ENCODE measurements at places on chromosomes 2 and 18.

GRCh38 chr2:215579809-215580208, 143.9 kb upstream of the FN1 start:
- no peak for DNase-seq

DNA sequence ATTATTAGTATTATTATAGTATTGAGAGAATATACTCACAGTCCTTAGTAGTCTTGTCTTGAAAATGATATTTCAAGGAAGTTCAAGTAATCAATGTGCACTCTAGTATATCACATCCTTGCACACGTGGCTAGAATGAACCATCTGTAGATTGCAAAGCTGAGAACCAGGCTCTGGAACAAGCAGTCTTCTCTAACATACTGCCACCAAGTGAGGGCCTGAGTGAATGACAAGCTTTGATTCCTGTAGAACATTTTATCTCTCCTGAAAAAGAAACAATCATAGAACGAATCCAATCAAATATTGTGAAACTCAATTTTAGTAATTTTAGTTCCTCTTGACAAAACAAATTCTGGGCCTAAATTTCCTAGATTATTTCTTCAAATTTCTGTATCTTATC, 55.3 kb upstream of the SULT1C3 start:
- no peak for DNase-seq

DNA sequence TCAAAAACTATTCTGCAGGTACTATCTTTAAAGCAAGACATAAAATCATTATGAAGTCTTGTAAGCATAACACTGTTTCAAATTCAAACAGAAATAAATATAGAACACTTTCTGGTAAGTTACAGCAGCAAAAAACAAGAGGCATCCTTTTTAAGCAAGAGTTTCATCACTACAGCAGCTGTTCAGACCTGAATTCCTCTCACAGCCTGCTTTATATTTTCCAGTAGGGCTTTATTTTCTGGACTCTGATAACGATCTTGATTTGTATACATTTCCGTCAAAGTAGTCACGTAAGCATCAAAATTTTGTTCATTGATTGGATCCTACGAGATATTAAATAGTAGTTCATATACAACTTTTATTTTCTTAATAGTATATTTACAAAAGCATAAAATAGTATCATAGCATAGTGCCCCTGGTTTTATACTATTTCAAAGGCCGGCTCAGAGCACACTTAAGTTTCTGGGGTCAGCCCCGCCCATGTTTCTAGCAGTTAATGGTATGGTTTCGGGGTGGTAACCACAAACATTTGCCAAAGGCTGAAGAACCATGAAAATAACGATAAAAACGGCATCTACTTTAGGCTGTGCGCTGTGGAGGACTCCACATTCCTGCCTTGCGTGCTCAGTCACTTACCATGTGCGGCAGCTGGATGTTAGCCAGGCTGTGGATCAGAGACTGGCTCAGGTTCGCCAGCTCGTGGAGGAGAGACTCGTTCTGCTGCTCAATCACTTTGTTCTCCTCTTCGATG, 47.5 kb upstream of the PXDN start:
- DNase-seq, result no peak

DNA sequence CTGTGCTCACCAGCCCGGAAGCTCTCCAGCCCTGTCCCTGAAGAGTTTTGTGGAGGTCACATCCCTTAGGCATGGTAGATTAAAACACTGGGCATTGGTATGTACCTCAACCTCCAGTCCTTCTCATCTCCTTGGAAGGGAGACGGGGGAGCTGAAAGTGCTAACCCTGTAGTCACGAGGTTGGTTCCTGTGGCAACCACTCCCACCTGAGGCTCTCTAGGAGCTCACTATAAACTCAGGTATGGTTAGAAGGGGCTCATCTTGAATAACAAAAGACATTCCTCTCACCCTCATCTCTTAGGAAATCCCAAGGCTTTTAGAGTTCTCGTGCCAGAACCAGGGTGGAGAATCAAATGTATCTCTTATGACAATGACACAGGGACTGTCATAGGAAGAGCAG, 43.0 kb upstream of the MGAT4A start:
- no peak for DNase-seq

DNA sequence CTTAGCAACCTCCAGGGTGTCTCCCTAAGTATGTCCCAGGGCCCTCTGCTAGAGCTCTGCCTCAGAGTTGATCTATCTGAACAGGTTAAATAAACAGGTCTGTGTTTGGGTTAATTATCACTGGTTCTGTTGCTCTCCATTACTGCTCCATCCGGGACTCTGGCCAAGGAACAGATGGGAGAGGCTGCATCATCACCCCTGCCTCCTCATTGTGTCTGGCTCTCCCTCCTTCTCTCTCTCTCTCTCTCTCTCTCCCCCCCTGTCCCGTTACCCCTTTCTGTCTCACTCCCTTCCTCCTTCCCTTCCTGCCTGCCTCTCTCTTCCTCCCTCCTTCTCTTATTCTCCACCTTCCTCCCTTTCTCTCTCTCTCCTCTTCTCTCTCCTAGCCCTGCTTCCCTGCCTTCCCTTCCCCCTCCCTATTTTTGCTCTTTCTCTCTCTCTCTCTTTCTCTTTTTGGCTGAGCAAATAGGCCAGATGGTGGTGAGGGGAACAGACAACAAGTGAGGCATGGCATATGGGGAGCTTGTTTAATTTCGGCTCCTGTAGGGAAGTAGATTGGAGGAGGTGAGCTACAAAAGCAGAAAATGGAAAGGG, 62.1 kb downstream of the SETBP1 start:
- no peak for DNase-seq

GRCh38 chr2:3639015-3639630, 18.9 kb upstream of the ALLC start:
- DNase-seq, result no peak

DNA sequence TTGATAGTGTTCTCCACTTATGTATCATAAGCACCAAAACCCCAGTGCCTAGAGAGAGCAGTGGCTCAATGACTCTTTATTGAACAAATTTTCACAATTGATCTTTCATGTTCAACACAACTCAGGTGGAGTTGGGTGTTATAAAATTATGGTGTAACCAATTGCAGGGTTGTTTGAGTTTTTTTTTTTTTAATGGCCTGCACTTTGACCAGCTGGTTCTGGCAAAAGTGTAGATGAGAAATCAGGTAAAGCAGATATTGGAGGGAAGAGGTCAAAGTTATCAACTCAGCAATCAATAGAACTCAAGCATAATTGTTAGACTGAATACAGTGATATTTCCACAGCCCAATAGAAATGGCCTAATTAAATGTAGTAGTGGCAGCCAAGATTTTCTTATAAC, 1386.3 kb downstream of the SUCLG1 start:
- DNase-seq, result no peak

DNA sequence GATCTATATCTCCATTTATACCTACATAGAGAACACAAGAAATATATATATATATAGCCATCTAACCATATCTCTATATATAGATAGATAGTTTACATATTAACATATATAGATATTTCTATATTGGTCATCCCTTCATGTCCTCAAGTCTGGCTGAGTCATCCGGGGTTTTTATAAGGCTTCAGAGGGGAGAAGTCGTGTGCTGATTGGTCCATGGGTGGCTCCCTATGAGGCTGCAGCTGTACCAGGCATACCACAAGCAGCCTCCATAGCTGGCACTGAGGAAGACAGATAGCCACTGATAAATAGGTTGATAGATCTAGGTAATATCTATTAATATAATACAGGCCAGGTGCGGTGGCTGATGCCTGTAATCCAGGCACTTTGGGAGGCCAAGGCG, 618.3 kb upstream of the SETBP1 start:
- no peak for DNase-seq

DNA sequence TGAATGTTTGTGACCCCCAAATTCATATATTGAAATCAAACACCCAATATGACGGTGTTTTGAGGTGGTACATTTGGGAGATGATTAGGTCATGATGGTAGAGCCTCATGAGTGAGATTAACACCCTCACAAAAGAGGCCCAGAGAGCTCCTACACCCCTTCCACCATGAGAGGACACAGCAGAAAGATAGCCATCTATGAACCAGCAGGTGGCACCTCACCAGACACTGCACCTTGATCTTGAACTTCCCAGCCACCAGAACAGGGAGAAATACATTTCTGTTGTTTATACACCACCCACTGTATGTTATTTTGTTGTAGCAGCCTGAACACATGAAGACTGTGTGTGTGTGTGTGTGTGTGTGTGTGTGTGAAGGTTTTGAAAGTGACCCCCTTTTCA, 58.1 kb downstream of the ST3GAL5 start:
- peak; percentile 41 for DNase-seq

DNA sequence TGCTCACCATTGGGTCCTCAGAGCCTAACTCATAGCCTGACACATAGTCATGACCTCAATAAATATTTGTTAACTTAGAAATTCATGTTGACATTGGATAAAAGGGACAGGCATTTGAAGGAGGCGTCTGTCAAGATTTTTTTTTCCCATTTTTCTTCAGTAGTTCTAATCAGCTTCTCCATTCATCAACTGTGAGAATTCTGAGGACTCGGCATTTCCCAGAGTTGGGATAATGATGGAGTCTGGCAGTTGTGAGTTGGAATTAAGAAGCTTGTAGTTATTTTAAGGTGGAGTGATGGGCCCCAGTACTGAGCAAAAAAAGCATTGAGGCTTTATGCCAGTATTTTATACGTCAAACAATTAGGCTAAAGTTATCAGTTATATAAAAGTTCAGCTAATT, 4.6 kb downstream of the SPATS2L start:
- no peak for DNase-seq

DNA sequence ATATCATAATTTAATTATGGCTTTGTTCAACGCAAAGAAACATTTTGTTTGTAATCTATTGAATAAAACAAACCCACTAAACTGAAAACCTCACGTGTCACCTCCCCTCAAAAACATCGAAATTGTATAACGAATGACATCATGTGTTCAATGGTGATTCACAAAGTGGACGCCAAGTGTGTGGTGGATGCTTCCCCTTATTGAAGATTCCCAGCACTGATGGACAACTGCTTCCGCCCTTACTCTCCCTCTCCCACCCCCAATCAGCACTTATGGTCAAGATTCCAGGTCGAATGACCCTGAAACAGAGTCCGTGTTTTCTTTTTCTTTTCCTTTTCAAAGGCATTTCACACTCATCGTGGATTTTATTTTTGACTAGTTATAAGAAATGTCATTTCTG, 383.0 kb upstream of the SMIM21 start:
- DNase-seq, result no peak

- no peak for DNase-seq
These were observed at the start of gene CLEC4F for GRCh38 chr2:70820499-70820898. TSS of gene CLEC4F (minus strand) at chr2:70820599. CDS start at chr2:70820523, 76 bp downstream.

GRCh38 chr18:71352618-71353017, 1063.8 kb downstream of the SOCS6 start:
- no peak for DNase-seq

DNA sequence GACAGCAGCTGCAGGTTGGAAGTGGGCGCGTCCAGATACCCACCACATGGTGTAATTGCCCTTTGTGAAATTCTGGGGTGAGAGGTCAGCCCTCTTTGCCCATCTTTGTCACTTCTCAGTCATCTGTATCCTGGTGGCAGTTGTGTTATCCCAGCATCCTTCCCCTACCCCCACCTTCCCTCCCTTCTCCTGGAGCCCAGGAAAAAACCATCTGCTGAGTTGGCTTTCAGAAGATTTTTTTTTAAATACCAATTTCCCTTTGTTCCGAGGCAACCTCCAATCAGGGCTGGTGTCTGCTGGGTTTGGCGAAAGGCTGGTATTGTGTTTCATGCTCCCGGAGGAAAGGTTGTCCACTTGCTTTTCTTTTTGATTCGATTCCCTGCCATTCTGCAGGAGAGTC, 35.2 kb downstream of the SETBP1 start:
- DNase-seq, result no peak

DNA sequence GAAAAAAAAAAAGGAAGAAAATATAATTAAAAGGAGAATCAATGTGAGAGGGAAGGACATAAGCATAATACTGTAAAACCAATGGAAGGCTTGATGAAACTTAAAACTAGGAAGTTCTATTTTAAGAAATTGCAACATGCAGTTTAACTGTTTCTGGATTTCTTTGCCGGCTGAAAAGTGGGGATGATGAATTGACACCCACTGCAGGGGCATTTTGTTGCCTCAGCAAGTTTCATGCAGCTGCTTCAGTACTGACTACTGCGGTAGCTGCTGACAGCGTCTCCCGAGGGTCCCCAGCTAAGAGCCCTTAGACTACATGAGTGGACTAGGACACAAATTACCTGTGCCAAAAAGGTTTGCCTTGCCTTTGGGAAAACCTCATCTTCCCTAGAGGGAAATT, 69.2 kb downstream of the B3GNT2 start:
- DNase-seq, result no peak

GRCh38 chr2:162824304-162824703, 14.3 kb downstream of the KCNH7 start:
- no peak for DNase-seq

GRCh38 chr18:35603008-35603407, 21.5 kb downstream of the GALNT1 start:
- DNase-seq, result no peak

GRCh38 chr18:79750980-79751571, 46.7 kb upstream of the KCNG2 start:
- DNase-seq, result no peak

- DNase-seq, result no peak
These were observed 8.7 kb downstream of the FARP2 start for GRCh38 chr2:241364781-241365180.

DNA sequence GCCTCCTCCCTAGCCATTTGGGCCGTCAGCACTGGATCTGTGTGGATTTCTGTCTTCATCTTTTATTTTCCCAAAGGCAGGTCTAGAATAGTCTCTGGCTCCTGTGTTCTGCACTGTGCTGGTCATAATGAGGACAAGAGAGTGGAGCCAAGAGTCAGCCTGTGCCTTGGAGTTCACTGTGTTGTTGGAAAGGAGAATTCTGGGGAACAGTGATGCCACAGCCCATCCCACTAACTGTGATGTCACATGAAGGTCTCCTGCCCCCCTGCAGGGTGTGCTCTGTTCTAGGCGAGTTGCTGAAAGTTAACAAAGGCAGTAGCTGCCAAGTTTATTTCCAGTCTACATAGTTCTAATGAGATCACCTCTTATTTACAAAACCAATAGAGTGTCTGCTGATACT, 248.5 kb downstream of the TPGS2 start:
- DNase-seq, result no peak

GRCh38 chr2:102453501-102453900, 19.5 kb upstream of the SLC9A4 start:
- no peak for DNase-seq

- no peak for DNase-seq
These were observed 1201.0 kb downstream of the LRP1B start for GRCh38 chr2:140929849-140930248.

DNA sequence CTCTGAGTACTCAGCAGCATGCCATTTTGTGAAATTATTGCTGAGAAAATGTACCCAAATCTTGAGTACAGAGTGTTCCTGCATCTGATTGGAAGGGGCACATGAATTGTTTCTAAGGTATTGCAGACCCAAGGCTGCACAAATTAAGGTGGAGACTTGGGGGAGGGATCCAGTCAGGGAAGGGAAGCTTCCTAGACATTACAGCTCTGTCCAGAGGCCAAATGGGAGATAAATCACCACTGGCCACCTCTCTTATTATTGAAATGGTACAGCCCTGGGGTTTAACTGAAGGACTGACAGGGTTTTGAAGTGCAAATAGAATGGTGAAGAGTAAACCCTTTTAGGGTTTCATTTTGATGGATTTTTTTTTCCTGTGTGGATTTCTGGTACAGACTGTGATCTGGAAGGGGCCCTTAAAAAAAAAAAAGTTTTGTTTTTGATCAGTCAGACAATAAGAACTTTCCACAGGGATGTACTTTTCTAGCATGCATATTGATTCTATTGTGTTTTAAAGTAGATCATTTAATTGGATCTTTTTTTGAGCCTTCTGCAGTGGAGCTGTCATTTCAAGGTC, 119.4 kb downstream of the GREB1L start:
- DNase-seq, result no peak

Data from activated CD4-positive, alpha-beta T cell treated with anti-CD3 and anti-CD28 coated beads, Interleukin-2, amount 10 ng/mL, durations not matched to agents 7 days and 5 days (primary cell).